ENCODE measurements at places on chromosomes 7 and 10.

DNA sequence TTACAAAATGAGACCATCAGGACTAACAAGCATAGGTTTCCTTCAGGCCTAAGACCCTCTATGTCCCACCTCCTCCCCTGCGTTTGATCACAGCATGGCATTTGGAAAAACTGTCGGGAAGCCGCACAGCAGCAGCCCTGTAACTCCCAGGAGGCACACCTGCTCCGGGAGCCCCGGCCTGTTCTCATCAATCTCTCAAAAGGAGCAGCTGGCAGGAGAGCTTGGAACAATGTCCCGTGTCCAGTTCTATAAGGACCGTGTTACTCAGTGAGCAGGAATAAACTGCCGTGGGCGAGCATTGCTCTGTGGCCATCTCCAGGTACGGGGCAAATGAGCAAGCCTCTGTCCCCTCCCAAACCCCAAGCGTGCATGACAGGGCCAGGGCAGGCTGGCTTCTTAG lies 236.9 kb downstream of the SFMBT2 start:
- DNase-seq = no peak

GRCh38 chr10:123275136-123275564 lies 120.9 kb downstream of the BUB3 start:
- no peak for DNase-seq

GRCh38 chr7:33918438-33919143 lies 13.3 kb downstream of the BMPER start:
- no peak for DNase-seq

- DNase-seq = no peak
Observed at GRCh38 chr7:68733219-68734153, 864.8 kb upstream of the AUTS2 start.

DNA sequence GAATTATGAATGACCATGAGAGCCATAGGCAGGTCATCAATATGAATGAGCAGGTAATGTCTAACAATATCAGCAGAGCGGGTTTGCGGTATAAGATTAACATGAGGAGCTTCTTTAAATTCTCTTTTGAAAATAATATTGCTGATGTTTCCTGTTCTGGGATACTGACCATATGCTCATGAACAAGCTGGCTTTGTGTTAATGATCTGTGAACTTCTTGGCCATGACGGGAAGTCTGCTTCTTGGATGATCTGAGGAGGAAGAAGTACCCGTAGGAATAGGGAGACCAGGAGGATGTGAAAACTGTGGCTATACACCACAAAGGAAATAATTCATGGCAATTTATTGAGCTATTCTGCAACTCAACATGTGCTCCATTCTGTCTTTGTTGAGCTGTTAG lies 38.6 kb downstream of the ITGA8 start:
- no peak for DNase-seq

DNA sequence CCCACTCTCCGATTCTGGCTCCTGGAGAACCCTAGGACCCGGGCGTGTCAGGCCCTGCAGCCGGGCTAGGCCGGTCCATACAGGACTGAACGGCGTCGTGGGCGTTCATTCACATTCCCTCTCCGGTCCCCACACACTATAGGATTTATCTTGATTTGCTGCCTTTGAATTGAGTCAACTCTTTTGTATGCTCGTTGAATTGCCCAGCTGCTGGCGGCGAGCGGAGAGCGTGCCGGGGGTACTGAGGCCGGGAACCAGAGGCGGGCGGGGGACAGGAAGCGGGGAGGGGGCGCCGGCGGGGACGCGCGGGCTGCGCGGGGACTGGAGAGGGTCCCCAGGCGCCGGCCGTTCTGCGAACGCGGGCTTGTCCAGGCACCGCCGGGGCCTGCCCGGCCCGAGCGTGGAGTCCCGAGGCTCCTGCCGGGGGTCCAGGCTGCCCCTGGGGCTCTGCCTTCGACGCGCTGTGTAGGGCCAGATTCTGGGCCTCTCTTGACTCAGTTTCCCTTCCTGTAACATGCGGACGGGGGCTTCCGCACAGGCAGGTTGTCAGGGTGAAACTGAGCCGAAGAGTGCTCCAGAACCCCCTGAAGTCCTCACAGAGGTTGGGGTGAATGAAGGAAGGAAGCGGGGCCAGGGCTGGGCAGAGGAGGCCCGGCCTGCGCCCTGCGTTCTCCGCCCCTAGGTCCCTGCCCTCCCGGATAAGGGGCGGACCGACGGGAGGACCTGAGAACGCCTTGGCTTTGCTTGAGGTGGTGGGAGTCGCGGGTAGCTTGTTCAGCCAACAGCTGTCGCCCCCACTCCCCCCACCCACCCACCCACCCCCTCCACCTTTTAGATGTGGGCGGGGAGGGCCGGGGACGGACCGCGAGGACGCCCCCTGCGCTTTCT lies 769 bp upstream of the ELFN1 start:
- DNase-seq = no peak

DNA sequence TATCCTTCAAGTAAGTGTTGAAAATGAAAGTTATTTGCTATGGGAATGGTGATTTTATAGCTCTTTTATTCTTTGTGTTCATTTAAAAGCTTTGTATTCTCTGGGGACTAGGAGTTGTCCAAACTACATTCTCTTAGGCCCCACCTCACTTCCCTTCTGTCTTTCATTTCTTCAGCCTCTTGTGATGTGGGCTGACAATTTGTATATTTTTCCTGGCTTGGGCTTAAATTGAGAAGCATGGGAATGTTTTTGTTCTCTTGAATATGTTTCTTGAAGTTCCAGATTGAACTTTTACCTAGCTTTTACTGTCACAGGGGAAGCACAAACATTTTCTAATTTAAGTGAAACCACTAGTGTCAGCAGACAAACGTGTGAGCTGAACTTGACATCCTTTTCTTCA lies 27.9 kb downstream of the BBS9 start:
- DNase-seq = no peak

DNA sequence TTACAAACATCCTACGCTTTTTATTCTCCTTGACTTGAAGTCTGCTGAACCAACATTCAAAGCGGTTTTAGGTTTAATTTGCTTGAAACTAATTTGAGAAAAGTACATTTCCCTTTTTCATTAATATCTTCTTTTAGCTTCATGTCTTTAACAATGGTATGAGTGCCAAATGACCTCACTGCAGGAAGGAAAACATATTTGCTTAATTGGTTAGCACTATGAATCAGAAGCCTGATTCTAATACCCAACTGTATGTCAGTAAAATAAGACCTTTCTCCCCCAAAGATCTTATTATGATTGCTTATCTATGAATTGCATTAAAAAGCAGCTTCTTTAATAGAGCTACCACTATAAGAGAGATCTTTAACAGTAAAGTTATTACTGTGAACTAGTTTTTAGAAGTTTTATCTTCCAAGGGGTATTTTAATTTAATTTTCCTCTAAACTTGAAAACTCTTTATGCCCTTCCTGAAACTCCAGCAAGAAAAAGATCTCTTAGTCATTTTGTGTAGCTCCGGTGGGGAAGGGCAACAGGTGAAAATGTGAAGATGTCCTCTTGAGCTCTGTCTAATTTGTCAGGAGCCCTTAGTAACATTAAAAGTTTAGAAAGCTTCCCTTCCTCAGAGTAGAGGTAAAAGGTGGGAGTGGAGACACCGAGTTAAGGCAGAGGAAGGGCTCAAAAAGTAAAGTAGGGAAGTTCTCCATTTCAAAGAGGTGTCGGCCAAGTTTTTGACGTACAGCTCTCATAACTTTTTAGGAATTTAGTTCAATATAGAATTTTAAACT lies 6.1 kb downstream of the COL1A2 start:
- DNase-seq = no peak

DNA sequence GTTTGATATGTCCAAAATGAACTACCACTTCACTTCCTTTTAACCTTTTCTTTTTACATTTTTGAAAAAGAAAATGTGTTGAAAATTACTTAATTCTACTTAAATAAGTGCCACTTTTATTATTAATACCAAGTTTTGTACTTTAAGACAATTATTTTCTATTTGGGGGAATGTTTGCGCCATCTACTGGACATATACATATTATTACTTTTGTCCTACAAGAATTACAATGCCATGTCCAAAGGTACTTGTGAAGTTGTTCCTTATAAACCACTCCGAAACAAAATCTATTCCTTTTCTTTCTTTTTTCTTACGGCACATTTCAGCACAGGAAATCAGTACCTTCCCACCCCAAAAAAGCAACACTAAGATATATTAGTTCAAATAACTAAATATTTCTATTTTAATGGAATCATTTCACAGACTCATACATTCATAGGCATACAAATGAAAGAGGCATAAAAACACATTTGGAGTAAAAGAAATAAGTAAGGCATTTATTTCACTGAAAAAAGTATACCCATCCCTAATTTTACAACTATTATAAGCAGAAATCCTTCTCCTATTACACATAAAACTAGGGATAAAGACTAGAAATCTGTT lies 169.9 kb downstream of the RNF133 start:
- no peak for DNase-seq

DNA sequence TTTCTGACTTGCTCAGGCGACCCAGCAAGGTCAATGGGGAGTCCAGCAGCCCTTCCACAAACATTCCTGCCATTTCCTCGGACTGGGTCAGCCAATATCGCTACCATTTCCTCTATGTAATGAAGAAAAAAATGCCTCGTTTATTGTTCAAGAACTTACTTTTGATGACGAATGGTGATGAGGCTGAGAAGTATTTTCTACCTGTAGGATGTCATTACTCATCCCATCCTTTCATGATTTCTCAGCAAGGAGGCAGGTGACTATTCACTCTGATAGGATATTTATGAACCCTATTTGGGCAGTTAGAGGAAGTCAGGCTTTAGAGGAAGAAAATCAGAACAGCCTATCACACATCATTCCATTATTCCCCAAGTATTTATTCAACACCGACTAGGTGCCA lies 178.6 kb downstream of the FANK1 start:
- DNase-seq = no peak

DNA sequence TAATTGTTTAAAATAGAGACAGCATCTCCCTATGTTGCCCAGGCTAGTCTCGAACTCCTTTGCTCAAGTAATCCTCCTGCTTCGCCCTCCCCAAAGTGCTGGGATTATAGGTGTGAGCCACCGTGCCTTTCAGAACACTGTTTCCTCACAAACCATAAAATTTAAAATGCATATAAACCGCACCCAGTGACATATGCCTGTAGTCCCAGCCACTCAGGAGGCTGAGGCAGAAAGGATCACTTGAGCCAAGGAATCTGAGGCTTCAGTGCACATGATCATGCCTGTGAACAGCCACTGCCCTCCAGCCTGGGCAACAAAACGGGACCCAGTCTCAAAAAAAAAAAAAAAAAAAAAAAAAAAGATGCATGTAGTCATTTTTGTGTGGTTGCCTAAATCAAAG lies 36.8 kb downstream of the ACBD5 start:
- DNase-seq = no peak

GRCh38 chr10:84424731-84425167 lies 96.4 kb downstream of the CCSER2 start:
- DNase-seq = no peak

DNA sequence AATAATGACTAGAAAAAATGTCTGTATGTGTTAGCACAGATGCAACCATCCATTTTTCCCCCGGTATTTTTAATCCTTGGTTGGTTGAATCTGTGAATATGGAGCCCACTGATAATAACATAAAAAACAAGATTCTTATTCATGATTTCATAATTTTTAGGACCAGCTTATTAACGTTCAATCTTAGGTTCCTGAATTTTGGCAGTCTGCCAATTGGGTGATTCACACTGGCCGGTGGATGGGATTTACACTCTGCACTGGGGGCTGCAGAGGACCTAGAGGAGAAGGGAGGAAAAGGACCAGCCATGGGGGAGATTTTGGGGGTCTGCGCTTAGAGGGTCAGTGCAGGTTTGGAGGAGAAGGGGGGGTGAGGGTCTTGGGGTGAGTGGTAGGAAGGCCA lies 327.9 kb downstream of the ACTR3B start:
- no peak for DNase-seq

- no peak for DNase-seq
Observed at GRCh38 chr10:127426746-127427145, 122.4 kb upstream of the NPS start.

GRCh38 chr7:73879977-73880681 lies 19.2 kb downstream of the TMEM270 start:
- no peak for DNase-seq

DNA sequence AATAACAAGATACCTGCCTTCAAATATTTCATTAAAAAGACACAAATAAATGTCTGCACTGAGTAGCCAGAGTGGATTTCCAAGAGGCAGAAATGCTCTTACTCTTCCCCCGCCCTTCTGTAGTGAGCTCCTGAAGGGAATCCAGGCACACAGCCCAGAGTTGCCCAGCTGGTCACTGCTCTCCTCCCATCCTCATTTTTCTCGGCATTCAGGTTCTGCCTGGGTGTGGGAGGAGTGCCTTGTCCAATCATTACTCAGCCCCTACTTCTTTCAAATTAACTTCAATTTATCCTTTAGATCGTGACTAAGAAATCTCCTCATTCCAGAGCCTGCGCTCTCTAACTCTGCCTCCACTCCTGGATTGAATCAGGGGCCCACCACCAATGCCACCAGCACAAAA lies 12.2 kb downstream of the CCDC6 start:
- DNase-seq = no peak

DNA sequence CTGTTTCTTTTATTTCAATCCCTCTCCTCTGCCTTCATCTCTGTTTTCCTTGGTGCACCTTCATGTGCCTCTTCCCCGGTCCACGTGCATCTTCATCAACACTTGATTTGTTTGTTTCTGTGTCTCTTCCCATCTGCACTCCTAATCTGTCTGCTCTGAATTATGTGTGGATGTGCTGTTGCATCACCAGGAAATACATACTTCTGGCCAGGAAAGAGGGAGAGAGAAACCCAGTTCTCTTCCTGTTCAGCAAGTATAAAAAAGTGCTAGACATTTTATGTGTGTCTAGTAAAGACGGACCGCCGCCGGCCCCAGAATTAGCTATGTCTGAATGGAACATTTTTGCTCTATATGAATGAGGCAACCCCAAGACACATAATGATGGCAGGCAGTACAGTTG lies 93.8 kb downstream of the CALD1 start:
- no peak for DNase-seq

DNA sequence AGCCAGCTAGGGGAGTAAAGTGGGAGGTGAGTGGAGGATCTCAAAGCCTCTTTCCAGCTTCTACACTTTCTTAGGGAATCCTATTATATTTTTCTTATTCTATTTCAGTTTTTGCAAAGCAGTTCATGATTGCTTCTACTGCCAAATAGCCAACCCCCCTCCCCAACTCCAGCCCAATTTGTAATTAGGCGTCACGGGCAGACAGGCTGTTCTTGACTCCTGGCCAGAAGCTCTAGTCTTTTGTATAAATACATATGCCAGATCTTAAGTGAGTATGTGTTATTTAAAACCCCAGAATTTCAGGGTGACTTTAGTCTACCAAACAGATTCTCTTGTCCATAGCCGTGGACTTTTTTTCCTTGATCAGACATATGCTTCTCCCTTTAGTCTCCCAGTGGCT lies 255.2 kb downstream of the BUB3 start:
- no peak for DNase-seq

DNA sequence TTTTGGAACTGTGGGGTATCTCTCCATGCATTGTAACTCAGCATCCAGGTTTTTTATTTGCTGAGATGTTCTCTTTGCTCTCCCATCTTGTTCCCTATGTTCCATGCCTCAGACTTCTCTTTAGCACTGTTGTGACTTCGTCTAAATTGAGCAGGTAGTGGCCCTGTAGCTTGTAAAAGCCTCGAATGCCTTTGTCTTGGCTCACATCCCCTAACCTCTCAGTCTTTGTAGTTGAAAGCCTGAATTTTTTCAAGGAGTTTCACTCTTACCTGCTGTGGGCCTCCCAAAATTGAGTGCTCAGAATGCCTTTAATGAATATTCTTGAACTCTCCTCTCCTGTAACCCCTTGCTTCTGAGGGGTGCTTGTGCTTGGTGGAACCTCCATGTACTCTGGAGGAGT lies 1137.3 kb downstream of the REEP3 start:
- DNase-seq = no peak

All from GM12892 (cell line).